Gastroesophageal sphincter (tissue), 4 donors: ENCODE measurements at places on chromosomes 3 and 15. TPM values are rescaled to one million over a fixed set of nuclear protein-coding genes. Genes with fewer than 3 reads are reported as not detected.

DNA sequence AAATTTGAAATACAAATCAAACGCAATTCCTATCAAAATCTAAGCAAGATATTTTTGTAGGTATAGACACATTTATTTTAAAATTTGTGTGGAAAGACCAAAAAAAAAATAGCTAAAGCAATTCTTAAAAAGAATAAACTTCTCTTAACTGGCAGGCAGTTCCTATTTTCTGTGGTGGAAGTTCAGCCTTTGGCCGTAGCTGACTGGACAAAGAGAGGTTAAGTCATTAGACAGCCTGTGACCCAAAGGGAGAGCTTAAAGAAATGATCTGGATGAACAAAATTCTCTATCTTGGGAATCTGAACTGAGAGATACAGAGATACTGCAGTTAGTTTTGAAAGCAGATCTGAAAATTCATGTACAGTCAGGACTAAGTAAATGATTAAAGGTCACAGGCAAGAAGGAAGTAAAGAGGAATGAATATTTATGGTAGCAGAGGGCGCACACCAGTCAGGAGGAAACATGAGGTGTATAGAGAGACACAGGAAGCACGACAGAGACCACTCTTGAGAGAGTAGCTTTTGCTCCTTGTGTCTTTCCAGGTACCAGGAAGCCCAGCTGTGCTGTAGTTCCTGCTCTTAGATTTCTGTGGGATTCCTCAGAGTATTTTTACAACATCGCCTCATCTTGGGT, 57.5 kb downstream of the TPRG1 start:
- no peaks in the 10 kb centered on the region for H3K27me3 ChIP-seq
- ATAC-seq, result no peak
- H3K36me3 ChIP-seq, result no peaks in the 10 kb centered on the region
- no peak overlapping the region for H3K27ac ChIP-seq

- no peak overlapping the region for H3K4me3 ChIP-seq
- no peak for ATAC-seq
- H3K4me1 ChIP-seq, result no peaks in the 10 kb centered on the region
Measured at GRCh38 chr3:32366638-32367397, 24.8 kb upstream of the CMTM7 start.

The RBMS3 gene
- total RNA-seq, result 60.9 TPM

GRCh38 chr3:170811515-170811914, 58.5 kb downstream of the RPL22L1 start:
- H3K27ac ChIP-seq, result no peak overlapping the region
- no peak for ATAC-seq
- no peaks in the 10 kb centered on the region for H3K36me3 ChIP-seq
- no peaks in the 10 kb centered on the region for H3K4me1 ChIP-seq
- H3K27me3 ChIP-seq, result no peaks in the 10 kb centered on the region
